ENCODE measurements at places on chromosomes 16 and 17.

DNA sequence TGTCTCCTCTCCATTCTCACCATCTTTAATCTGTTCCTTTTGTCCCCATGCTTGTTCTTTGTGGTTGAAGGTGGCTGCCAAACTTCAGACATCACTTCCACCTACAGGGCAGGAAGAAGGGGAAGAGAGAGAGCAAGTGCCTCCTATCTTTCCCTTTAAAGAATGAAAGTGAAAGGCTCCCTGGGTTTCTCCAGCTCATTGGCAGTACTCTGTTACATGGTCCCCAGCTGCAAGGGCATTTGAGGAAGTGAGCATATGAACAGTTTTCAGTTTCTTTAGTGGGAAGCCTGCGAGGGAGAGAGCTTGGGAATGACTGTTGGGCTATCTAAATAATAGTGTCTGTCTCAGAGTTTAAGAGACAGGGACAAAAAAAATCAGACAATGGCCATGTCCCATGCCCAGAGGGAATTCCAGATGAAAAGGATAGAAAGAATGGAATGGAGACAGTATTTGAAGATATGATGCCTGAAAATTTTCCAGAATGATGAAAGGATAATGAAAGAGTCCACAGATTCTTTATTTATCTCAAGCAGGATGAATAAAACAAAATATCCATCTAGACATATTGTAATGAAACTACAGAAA is 159.9 kb downstream of the LGALS9B start:
- no peak for DNase-seq

DNA sequence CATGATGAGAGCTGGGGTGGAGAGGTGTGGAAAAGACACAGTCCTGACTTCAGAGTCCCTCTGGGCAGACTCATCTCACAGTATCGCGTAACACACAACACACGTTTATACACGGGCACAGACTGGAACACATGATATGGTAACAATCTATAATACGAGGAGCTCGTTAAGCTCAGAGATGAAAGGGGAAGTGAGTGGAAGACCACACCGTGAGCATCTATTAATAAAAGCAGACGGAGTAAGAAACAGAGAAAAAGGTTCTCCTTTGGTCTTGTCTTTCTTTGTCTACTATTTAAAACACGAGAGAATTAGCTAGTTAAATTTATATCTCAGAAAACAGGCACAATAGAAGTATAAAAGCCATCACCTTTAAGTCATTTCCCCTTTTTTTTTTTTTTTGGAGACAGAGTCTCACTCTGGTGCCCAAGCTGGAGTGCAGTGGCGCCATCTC is 13.5 kb downstream of the ANKRD11 start:
- DNase-seq: no peak

DNA sequence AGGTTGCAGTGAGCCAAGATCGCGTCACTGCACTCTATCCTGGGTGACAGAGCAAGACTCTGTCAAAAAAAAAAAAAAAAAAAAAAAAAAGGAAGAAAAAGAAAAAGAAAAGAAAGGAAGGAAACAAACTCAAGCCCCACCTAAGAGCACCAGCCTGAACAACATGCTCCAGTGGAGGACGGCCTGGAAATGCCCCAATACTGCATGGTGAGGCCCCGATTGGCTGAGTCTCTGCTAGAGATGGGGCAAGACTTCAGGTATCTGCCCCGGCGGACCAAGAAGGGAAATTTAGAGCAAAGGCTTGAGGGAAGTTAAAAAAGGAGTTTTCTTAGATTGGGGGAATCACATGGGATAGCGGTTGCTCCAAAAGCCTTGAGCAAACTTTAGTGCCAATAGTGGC is 10.4 kb upstream of the ZNF652 start:
- DNase-seq: no peak

DNA sequence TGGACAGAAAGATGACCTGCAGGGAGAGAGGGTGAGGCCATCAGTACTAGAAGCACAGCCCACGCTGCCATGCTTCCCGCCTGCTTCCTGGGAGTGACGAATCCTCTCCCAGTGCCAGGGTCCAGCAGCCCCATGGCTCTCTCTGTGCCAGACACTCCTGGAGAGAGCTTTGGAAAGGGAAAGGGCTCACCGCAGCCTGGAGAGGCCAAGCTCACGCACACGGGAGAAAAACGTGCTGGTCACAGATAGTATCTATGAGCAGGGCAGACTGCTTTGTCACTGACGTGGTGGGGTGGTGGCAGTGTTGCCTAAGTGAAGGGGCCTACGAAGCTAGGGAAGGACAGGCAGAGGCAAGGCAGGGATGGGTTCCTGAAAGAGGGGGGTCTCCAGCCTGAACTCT is 5.4 kb downstream of the WBP2 start:
- no peak for DNase-seq

GRCh38 chr16:85256190-85256739 is 144.0 kb upstream of the CIBAR2 start:
- no peak for DNase-seq

DNA sequence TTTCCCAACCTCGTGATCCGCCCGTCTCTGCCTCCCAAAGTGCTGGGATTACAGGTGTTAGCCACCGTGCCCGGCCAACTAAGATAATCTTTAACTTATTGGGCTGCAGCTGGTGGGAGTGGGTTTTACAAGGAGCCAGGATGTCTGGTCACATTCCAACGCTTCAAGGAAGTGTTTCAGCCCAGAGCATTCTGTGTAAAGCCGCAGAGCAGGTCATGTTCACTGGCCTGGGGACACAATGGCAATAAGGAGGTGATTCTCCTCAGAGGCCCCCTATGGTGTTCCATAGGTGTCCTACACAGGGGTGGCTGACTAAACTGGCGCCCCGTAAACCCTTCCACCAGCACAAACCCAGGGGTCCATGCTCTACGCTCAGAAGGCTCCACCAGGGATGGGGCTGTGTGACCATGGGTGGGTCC is 1.2 kb downstream of the QPRT start:
- no peak for DNase-seq

- DNase-seq: no peak
Observed at GRCh38 chr17:59892251-59892923, 356 bp downstream of the TUBD1 start.

DNA sequence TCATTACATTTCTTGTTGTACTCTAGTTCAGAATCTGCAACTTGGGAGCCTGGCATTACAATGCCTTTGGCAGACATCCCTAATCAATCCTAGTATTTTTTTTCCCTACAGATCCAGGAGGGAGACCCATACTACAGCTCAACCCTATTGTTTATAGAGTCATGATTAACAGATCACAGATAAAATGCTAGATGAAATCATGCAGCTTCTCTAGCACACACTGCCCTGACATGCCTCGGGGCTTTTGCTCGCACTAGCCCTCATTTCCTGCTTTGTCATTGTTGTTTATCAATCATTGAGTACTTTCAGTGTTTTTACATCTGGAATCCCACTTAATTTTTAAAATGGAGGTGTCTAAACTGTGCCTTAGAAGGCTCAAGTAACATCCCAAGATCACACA is 412.5 kb downstream of the CA10 start:
- DNase-seq: no peak

GRCh38 chr17:7825206-7825990 is 8.6 kb upstream of the KDM6B start:
- DNase-seq: no peak

GRCh38 chr17:72381597-72382397 is 261.0 kb downstream of the SOX9 start:
- no peak for DNase-seq

- no peak for DNase-seq
Observed at GRCh38 chr16:4384509-4384942, 12.9 kb downstream of the VASN start.

DNA sequence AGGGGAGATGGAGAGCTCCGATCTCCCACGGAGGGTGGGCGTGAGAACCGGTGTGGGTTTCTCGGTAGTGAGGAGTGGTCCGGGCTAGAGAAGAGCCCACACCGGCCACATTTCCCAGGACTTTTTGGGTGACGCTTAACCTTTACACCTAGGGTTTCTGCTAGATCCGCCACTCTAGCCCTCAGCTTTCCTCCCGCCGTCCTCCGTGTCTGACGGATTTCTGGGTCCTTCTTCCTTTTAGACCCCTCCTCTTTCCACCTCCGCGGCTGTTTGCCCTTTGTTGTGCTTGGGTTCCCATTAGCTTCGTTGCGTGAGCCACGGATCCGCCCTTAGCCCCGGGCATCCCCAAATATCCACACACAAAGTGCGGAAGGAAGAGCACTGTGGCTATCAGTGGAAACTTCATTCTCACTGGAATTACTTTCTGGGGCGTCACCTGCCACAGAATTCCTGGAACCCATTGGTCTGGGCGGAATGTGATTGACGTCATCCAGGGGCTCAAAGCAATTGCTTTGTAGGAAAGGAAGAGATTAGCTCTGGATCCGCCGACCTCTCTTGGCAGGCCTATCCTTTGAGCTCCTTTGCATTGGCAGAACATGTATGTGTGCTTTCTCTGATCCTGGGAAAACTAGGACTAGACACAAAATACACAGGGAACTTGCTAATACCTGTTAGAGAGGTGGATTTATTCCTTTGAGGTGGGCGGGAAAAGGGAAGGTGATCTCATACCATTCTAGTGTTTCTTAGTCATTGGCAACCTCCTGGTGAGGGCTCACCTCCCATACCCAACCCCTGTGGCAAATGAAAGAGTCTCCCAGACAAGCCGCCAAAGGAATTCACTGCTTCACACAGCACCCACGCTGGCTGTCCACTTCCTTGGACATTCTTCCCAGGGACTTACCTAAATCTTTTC is 654 bp downstream of the TNFAIP1 start:
- peak; percentile 27 for DNase-seq

DNA sequence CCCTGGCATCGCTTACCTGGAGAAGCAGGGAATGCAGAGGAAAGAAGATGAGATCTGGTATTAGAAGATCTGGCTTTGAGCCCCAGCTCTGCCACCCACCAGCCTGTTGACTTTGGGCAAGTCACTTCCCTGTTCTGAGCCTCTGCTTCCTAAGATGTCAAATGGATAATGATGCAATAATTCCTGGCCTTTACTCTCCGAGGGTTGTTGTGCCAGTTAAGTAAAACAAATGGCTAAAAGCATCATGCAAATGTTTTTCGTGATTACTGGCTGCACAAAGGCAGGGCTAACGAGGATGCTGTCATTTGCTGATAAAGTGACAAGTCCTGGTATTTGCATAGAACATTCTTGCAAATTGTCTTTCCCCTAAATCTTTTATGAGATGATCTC is 1.3 kb upstream of the ZNF821 start:
- no peak for DNase-seq

- DNase-seq: no peak
Observed at GRCh38 chr16:81018496-81018895, 11.5 kb downstream of the CENPN start.

DNA sequence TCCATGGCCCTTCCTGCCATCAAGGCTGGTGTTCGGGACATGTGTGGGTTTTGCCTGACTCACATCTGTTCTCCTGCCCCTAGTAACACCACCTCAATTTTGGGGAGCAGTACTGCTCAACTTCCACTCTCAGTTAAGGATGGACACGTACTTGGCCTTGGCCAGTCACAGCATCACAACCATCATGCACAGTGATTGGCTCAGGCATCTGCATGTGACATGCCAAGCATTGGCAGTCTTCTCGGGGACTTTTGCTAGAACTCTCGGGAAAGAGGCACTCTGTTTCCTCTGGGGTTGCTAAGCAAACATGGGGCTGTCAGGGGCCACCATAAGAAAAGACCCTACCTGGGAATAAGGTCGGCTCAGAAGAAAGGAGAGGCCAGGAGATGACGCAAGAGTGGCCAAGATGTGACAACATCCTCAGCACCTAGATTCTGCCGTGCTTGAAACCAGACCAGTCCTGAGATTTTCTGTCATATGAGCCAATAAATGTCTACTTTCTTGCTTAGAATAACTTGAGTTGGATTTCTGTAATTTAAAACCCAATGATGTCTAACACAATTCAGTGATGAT is 11.9 kb upstream of the KDM8 start:
- no peak for DNase-seq

- no peak for DNase-seq
Observed at GRCh38 chr17:50470426-50470825, 1.7 kb upstream of the CHAD start.

DNA sequence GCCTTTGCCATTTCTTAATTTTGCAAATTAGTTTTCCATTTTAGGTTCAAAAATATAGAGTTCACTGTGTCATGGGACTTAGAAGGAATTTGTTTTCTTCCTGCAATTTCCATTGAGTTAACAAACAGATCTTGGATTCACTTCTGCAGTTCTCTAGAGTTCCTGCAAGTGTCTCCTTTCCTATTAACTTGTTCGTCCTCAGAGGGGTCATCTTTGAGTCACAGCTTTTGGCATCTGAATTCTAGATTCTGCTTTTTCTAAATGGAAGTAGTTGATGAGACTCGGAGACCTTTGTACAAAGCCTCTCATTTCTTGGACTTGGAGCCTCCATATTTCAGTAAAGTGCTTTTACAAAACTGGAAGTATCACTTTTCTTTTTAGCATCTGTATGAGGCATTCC is 323.3 kb downstream of the BCAS3 start:
- no peak for DNase-seq

- no peak for DNase-seq
Observed at GRCh38 chr17:75844530-75845057, 390 bp upstream of the UNC13D start.

DNA sequence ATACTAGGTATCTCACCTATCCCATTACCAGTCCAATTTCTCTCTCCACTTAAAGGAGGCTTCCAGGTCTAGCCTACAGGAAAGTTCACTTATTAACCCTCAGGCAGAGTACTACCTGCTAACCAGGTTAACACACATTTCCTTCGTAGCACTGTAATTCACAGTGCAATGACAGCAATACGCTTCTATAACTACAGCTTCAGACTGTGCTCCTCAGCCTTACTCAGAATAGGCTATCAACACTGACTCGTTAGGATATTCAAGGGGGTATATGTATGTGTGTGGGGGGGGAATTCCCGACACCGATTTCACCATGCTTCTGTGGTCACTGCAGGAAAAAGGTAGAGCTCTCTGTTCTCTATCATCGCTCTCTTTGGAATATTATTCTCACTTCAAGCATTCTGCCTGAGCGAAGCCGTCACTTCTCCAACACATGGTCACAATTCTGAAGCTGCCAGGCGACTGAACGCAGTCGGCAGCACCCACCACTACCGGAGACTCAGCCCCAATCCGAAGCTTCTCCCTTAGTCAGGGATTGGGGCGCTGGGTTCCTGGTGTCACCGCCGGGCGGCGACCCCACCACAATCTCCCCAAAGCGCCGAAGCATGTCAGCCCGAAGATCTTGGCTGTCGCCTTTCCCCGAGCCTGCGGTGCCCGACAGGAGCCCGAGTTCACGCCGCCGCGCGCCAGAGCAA is 618 bp downstream of the GGA3 start:
- peak; percentile 28 for DNase-seq

DNA sequence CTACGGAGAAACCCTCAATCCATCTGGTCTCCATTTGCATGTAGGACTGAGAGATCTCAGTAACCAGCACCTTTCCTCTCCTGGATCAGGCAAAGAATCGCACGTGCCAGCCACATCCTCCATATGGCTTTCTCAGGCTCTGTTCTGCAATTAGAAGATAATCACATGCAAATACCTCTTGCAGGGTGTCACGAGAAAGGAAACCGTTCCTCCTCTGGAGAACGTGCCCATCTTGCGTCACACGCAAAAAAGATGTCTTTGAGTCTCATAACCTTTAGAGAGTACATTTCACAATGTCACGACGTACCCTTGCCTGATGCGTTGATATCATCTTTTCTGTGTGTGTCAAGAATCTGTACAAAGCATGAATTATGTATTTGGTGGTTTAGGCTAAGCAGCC is 36.2 kb upstream of the DNAH17 start:
- DNase-seq: no peak

- no peak for DNase-seq
Observed at GRCh38 chr17:31888124-31888523, 13.4 kb downstream of the UTP6 start.

GRCh38 chr16:77711775-77712174 is 10.5 kb upstream of the NUDT7 start:
- DNase-seq: no peak

- DNase-seq: peak; percentile 69
Observed at GRCh38 chr17:79087428-79088143, 13.0 kb downstream of the ENGASE start.
